ENCODE measurements at places on chromosomes 11 and 22. TPM values are rescaled to one million over a fixed set of nuclear protein-coding genes. Genes with fewer than 3 reads are reported as not detected.

DNA sequence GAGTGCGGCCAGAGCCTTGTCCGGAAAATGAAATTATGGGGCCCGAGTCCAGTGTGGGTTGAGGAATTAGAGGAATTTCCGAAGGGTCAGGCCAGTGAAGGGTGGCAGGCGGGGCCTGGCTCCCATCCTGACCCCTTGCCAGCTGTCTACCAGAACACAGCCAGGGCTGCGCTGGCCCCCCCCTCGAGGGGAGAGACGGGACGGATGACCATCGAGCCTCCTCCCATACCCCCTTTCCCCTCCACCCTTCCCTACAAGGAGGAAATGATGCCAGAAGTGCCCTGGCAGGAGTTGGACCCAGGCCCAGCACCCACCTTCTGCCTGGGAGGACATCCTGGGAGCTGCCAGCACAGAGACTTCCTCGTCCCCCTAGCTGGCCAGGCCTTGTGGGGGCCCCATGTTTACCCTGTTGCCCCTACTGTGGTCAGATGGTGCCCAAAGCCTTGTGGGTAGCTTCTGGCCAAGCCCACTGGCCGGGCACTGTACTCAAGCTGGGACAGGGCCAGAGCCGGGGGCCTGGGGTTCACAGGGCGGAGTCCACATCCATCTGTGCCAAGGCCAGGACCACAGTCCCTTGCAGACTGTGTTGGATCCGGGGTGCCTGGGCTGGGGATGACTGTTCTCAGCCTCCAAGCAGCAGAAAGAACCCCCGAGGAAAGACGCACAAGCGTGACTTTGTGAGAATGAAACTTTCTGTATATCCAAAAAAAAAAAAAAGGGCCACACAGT, 20.8 kb downstream of the ARVCF start:
- DNase-seq = no peak

GRCh38 chr11:73163638-73164174, 21.6 kb upstream of the FCHSD2 start:
- no peak for DNase-seq

DNA sequence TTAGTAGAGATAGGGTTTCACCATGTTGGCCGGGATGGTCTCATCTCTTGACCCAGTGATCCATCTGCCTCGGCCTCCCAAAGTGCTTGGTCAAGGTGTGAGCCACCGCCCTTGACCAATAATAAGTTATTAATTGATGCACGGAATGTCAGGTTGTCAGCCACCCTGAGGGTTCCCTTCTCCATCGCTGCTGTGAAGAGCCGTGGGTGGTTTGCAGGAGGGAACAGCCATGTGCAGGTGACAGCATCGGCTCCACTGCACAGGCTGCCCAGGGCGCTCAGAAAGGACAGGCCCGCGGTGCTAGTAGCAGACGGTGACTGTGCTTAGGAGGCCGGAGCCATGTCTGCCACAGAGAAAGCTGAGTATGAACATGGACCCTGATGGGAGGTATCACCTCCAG, 814.0 kb downstream of the BRD1 start:
- DNase-seq = no peak

DNA sequence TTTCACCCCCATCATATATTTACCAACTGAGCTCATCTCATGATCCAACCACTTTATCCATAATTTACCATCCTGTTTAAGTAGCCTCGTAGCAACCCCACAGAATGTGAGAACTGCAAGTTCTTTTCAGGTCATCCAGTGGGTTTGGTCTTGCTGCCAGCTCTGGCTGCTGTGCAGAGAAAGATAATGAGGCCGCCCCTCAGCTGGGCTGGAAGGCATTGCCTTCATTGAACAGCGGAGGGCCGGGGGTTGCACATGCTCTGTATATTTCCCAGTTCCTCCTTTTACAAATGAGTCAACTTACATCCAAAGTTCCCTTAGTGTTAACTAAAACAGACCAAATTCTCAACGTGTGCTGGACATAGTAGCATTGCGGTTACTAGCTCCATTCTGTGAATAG, 96.7 kb downstream of the SYN3 start:
- DNase-seq = no peak

- DNase-seq = no peak
These were observed 12.3 kb upstream of the ARL14EP start for GRCh38 chr11:30310623-30311022.

SCGB1C1 gene
- total RNA-seq = not detected

FJX1 gene
- 14.4 TPM for total RNA-seq

IL18 gene
- total RNA-seq = 0.64 TPM

SCGB2A2 gene
- not detected for total RNA-seq

OR6A2 gene
- total RNA-seq = not detected

MUC6 gene
- total RNA-seq = not detected
